Liver (tissue), 10 donors: ENCODE measurements at places on chromosomes 2 and 18.
A peak's percentile ranks its signal among the peaks of the same experiment; 100 is the strongest.

- no peak for DNase-seq
Observed at GRCh38 chr2:37622450-37623100, 48.9 kb downstream of the CDC42EP3 start.

GRCh38 chr2:27810455-27810854 lies 38.9 kb downstream of the MRPL33 start:
- no peak for DNase-seq

GRCh38 chr2:185921048-185921756 lies 182.6 kb downstream of the FSIP2 start:
- no peak for DNase-seq

DNA sequence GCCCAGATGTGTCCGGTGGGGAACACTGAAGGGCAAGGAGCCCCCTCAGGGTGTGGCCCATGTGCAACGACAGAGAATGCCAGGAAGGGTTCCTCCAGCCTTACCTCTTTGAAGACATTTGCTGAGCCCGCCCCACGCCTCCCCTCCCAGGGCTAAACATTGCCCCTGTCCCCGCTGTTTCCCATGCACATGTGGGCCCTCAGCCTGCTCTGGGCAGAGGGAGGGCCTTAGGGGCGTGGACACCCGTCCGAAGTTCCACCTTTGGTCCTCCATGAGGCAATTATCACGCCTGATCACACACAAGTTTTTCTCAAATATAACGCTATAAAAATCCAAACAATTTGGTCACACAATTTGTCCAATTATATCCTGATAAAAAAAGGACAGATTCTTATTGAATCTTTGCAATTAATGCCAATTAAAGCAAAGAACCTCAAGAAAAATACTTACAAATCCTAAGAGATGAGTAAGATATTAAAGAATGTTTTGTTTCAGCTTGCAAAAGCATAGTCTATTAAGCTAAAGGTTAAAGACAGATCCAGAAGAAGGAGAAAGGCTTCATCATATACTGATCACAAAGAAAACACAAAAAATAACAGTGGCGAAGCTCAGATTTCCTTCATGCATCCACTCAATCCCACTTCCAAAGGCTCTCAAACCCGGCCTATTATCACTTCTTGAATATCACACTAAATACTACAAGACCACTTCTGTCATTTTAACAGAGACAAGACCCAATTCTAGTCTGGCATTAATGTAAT lies 55.2 kb upstream of the LDLRAD4 start:
- DNase-seq, result no peak

GRCh38 chr2:69685321-69686048 lies 41.9 kb upstream of the AAK1 start:
- DNase-seq, result no peak

DNA sequence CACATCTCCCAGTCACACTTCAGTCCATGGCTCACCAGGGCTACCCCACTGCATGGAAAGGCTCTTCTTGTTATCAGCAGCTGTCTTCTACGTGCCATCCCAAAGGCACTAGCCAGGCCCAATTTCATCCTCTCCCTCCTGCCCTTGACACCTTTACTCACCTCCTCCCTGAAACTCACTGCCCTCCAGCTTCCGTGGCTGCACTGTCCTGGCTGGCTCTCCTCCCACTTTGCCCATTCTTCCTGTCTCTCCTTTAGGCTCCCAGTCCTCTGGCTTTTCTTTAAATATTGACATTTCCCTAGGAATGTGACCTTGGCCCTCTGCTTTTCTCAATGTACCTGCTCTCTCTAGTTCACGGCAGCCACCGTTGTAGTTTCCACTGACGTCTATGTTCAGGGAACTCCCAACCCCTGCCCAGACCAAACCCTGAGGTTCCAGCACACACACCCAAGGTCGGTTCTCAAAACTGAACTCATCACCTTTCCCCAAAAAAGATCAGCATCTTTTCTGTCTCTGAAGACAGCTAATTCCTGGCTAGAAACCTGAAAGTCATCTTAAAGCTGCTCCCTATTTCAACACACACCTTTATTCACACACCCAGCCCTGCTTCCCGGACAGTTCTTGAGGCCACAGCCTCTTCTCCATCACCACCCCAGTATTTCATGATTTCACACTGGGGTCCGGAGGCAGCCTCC lies 36.7 kb downstream of the WDFY1 start:
- peak; percentile 49 for DNase-seq

- DNase-seq, result no peak
Observed at GRCh38 chr2:212428681-212429478, 109.7 kb downstream of the ERBB4 start.

DNA sequence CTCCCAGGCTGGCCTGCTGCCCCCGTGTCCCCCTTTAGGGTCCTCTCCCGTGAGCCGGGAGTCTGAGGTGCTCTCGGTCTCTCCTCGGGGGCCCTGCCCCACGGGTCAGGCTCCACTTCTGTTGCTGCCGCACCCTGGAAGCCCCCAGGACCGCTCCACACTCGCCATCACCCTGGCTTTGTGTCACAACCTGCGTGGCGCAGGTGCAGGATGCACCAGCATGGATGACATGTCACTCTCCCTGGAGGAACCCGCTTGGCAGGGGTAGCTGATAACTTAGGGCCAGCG lies 10.8 kb upstream of the ARHGEF4 start:
- no peak for DNase-seq

GRCh38 chr2:16208921-16209320 lies 268.6 kb downstream of the MYCN start:
- no peak for DNase-seq

DNA sequence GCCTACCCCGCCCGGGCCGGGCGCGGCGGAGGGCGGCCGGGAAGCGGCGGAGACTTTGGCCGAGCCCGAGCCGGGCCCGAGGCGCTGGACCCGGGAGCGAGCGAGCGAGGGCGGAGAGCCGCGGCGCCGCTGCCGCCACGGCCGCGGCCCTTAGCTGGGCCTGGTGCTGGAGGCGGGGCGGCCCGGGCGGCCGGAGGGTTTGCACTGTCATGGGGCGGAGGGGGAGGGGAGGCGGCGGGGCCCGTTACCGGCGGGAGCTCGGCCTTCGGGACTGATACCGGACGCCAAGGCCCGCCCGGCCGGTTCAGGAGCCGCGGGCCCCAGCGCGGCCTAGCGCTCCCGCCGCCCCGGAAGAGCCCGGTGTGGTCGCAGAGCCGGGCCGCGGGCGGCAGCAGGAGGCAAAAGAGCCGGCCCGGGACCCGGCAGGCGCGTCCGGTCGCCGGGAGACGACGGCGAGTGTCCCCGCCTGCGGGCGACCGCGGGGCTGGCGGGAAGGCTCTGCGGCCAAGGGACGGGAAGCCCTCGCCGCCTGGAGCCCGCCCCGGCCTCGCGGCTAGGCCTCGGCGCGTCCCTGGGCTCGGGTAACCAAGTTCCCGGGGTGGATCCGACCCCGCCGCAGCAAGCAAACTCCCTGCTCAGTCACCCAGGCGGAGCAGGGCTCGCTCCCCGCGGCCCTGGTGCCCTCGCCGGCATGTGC lies 697 bp downstream of the KCMF1 start:
- DNase-seq, result peak; percentile 82

- no peak for DNase-seq
Observed at GRCh38 chr2:240413813-240414429, 21.5 kb upstream of the GPC1 start.

DNA sequence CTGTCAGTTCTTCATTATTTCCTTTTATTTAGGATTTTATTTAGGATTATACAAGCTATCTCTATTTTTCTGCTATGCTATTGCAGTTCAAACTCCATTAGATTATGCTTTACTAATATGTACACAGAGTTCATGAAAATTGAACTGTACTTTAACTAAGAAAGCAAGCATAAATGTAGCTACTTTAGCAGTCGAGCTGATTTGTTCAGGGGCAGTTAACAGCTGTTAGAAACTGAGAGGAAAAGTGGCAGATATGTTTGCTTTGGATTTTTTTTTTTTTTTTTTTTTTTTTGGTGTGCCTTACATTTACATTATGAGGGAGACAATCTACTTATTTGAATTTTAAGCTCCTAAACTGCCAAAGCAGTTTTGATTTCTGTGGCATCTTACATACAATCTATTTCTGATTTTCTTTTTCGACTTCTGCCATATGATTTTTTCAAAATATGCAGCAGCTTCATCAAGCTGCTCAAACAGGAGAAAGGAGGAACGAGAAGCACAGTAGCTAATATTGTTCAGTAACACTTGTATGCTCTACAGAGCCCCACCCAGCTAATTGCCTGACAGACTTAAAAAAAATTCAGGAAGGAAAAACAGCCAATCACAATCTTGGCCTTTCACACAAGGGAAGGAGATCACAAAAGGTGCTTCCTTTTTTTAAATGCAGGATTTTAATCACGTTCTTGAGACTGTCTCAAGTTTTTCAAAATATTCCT lies 233.4 kb upstream of the SIX3 start:
- no peak for DNase-seq

DNA sequence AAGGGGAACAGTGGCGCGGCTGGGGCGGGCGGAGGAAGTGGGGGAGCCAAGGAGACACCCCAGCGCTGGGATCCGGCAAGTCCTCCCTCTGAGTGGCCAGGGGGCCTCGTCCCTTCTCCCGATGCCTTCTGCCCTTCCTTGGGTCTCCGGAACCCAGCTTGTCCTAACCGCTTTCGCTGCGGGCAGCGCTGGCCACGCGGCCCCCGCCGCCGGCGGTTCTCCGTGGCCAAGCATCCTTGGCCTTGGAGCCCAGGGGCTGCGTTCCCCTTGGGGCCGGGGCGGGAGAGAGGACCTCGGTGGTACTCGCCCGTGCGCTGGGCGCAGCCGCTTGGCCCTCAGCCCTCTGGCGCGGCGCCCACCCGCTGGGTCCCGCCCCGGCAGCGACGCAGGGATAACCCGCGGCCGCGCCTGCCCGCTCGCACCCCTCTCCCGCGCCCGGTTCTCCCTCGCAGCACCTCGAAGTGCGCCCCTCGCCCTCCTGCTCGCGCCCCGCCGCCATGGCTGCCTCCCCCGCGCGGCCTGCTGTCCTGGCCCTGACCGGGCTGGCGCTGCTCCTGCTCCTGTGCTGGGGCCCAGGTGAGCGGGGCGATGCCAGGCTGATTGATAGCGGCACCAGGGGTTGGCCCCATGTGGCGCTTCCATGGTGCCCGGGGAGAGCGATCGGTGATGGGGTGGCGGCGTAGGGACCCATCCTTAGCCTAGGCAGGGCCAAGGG lies 128.7 kb downstream of the UXS1 start:
- no peak for DNase-seq

- no peak for DNase-seq
Observed at GRCh38 chr2:237542001-237542704, 24.2 kb upstream of the PRLH start.

DNA sequence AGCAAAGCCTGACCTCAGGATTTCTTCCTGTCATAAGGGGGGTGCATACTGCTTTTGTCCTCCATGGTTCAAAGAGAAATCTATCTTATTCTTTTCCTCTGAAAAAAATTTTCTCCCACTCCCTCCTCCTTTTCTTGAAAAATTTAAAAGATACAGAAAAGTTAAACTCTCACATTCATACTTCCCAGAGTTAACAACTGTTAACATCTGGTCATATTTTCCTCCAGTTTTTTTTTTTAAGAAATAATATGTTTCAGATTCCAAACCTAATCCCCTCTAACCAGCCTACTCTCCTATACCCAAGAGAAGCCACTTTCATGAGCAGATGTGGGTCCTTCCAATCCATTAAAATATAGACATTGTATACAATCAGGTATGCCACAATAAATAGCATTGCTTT lies 378.9 kb upstream of the HNRNPA3 start:
- DNase-seq, result no peak

GRCh38 chr18:13216711-13217465 lies 1.7 kb upstream of the LDLRAD4 start:
- peak; percentile 56 for DNase-seq

DNA sequence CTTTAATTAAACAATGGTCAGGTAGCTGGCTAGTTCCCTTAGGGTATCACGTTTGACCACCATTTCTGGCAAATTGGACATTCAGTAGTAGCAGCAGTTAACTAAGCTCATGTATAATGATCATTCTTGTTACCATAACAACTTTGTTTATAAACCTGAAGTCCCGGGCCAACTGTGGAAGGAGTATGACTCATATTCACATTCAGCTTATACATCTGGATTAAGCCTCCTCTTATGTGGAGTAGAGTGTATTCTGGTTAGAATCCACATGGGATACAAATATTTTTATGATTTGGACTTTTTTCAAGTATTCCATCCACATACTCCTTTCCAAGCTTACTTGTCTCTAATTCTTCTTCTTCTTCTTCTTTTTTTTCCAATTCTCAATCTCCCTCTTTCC lies 70.3 kb upstream of the ZSWIM2 start:
- DNase-seq, result no peak

DNA sequence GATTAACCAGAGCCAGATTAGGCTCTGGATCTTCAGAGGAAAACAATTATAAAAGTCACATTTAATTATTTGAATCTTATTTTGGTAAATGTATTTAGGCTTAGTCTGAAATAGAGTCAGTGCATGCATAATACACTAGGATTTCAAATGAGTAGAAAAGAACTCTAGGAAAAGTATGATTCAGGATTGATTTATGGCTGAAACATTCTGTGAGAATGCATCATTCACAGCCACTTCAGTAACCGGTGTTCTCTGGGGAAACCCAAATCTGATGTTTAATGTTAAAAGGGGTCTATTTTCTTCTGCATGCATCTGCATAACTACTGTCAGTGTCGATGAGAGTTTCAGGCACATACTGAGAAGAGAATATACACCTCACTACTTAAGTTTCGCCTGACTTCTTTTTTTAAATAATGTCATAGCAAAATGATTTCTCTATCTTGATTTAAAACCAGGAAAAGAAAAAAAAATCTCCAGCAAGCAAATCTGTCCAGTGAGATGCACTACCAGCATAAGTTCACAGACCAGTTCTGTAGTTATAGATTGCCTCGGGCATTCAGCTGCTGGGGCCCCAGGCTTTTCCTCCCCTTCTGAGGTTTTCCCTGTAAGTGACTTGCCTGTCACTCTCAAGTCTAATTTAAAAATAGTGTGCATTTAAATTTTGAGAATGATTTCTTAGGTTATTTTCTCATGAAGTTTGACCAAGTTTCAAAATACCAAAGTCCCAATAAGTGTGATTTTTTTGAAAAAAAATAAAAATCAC lies 501.5 kb downstream of the NR4A2 start:
- DNase-seq, result no peak

- no peak for DNase-seq
Observed at GRCh38 chr18:67278984-67279383, 237.5 kb downstream of the DSEL start.
